ENCODE measurements at places on chromosomes 6 and 20.

DNA sequence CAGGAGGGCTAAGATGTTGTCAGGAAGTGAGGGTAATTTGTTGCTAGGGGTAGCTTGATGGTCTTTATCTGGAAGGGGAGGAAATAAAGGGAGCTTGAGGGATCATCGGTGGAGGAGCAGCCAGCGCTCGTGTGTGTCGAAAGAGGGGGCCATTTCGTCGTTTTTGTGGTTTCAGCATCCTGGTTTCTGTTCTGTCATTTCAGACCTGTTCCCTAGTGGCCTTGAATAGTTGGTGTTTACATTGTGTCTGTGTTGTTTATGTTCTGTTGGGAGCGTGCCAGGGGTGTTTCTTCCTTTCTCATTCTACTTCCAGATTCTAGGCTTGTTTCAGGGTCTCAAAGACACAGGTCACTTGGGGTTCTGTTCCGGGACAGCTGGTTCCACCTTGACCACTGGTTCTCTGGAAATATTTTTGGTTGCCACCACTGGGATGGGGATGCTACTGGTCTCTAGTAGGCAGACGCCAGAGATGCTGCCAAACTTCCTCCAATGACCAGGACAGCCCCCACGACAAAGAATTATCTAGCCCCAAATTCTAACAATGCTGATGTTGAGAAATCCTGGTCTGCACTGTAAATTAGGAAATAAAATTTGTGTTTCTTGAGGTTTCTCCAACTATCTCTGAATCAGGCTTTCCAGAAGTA is 113.9 kb upstream of the NAA20 start:
- no peak for DNase-seq

DNA sequence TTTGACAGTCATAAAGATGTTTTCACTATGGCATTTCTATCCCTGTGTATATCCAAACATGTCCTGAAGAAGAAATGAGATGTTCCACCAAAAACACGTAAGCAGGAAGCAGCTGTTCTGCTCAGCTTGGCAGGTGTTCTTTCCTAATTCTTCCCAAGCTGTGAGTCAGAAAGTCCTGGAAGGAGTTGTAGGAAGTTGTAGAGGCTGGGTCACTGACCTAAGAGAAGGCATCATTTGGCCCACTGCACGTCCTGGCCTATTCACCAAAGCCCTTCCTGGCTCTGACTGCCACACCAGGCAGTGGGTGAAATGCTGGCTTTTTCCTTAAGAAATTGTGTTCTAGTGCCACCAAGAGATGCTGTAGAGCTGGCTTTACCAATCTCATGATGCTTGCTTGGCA is 40.3 kb downstream of the STX11 start:
- no peak for DNase-seq

GRCh38 chr20:1811621-1812498 is 83.3 kb upstream of the SIRPA start:
- no peak for DNase-seq

- no peak for DNase-seq
Measured at GRCh38 chr6:166534658-166535406, 51.6 kb downstream of the RAMACL start.

GRCh38 chr6:105645156-105645555 is 242.3 kb upstream of the PREP start:
- DNase-seq, result no peak

DNA sequence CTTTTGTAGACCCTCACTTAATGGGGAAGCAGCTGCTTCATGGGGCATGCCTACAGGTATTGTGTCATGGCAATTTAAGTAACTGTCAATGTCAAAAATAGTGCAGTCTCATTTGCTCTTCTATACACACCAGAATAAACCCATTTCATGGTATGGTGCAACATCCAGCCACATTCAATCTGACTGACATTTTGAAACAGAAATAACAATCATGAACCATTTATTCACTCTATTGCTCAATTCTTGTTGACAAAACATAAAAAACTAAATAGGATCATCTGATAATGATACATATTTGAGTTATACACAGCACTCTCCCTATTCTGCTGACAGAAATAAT is 122.9 kb downstream of the MAP7 start:
- no peak for DNase-seq
